ENCODE measurements at places on chromosomes 4 and X.

DNA sequence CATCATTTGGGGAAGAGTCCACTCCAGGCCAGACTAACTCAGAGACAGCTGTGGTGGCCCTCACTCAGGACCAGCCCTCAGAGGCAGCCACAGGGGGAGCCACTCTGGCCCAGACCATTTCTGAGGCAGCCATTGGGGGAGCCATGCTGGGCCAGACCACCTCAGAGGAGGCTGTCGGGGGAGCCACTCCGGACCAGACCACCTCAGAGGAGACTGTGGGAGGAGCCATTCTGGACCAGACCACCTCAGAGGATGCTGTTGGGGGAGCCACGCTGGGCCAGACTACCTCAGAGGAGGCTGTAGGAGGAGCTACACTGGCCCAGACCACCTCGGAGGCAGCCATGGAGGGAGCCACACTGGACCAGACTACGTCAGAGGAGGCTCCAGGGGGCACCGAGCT, 3.3 kb upstream of the ERAS start:
- no peak for DNase-seq

GRCh38 chrX:118420462-118420861, 74.6 kb downstream of the WDR44 start:
- DNase-seq = no peak

DNA sequence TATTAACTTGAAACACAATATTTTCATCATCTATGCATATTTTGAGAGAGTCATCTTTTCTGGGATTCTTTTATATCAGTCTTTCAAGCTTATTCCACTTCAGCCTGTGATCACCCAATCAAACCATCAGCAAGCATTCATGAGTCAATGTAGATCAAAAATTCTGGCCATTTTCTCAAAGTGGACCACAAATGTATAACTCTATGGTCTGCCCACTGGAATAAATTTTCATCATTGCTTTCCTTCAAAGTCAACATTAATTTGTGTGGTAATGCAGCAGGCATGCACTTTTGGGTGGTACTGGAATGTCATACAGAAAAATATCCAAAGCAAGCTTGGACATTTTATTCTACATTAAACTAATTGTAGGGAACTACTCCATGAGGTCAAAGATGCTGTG, 1013.0 kb downstream of the STIM2 start:
- DNase-seq = no peak

DNA sequence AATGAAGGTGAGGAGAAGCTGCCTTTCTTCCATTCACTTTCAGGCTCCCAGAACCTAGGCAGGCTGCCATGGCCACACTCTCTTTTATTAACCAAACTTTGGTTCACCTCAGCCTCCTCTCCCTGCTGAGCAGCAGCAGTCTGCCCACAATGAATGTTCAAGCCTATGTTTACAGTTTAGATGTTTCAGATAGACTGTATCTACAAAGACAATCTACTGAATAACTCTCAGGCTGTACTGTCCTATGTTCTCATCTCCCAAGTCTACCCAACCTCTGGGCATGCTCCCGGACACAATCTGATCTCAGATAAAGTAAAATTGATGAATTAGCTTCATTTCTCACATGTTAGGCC, 59.2 kb upstream of the TMEM164 start:
- DNase-seq = peak; percentile 4

- no peak for DNase-seq
Observed at GRCh38 chrX:70439016-70439415, 5.6 kb upstream of the DLG3 start.

DNA sequence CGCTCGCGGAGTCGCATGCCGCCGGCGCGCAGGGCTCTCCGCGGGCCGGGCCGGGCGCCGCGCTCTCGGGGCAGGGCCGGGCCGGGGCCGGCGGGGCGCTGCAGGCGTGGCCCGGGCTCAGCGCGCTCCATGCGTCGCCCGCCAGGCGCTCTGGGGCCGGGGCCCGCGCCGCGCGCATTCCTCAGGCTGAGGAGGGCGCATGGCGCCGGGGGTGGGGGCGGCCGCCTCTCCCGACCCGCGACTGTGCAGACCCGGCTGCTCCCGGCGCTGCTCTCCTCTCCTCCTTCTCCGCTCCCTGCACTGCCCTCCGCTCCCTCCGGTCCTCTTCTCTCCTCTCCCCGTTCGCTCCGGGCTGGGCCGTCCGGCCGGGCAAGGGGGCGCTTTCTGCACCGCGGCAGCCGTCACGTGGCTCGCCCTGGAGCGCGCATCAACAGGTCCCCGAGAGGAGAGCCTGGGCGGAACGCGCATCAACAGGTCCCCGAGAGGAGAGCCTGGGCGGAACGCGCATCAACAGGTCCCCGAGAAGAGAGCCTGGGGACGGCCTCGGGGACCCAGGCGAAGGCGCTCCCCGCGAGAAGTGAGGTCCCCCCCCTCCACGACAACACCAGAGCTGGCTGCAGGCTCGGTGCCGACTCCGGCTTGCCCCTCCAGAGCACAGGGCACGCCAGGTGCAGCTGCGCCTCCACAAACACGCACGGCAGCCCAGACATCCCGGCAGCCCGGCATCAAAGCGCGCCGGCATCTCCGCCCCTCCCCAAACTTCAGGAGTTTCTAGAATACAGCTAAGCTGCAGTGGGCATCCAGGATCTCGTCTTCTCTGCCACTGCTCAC, 12.9 kb downstream of the PPP2R3B start:
- DNase-seq = no peak

- no peak for DNase-seq
Observed at GRCh38 chrX:45050558-45050957, 150.1 kb downstream of the DIPK2B start.

- DNase-seq = no peak
Observed at GRCh38 chr4:39326468-39326977, 39.6 kb downstream of the RFC1 start.

- no peak for DNase-seq
Observed at GRCh38 chr4:133084421-133084820, 64.7 kb upstream of the PCDH10 start.

DNA sequence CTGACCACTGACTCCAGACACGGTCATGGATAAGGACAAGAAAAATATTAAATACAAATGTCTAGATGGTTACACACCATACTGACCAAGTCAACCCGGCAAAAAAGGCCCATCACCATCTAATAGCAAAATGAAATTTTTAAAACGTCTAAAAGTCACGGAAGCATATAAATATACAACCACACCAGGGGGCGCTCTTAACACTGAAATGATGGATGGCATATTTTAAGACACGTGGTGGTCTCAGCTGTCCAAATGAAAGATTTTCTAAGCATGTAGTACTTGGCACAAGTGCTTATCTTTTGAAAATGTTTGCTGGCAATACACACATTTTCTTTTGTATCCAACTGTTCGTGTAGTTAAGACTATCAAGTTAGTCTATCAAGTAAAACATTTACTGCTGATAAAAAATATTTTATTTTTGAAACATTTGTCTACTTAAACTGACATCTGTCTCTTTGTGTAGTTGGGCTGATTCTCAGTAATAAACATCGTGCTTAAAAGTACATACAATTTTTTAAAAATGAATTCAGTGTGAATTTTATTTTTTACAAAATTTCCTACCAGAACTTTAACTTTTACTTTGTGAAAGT, 64.6 kb downstream of the COX7B2 start:
- DNase-seq = peak; percentile 59

DNA sequence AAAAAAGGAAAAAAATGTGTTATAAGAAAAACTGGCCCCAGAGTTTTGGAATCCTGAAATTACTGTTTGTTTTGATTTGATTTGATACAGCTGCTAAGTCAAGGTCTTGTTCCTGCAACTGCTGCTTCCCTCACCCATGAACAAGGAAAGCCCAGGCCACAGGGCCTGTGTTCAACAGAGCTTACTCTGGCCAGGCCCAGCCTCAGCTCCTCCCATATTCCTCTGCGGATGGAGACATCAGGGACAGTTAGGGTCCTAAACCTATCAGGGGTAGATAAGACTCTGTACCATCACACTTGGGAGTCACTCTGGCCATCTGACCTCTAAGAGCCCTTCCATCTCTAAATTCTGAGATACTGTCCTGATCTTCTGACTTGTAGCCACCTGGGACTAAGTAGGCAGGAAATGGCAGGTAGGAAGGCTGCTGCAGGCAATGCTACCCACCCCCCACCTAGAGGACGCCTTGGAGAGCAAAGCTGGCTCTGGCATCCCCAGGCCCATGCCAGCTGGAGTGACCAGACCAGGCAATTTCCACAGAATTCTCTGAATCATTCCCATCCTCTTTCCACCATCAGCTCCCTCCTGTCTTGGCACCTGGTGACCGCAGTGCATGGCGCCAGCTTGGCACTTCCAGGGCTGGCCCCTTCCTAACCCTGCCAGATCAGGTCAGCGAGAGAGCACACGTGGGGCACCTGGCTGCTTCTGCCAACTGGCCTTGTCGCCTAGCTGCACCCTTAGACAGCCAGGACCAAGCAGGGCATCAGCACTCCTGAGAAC, 58.0 kb upstream of the TMEM33 start:
- peak; percentile 74 for DNase-seq

GRCh38 chr4:110532901-110533589, 57.1 kb downstream of the ENPEP start:
- no peak for DNase-seq

- DNase-seq = no peak
Observed at GRCh38 chr4:27703771-27704170, 843.1 kb downstream of the STIM2 start.

DNA sequence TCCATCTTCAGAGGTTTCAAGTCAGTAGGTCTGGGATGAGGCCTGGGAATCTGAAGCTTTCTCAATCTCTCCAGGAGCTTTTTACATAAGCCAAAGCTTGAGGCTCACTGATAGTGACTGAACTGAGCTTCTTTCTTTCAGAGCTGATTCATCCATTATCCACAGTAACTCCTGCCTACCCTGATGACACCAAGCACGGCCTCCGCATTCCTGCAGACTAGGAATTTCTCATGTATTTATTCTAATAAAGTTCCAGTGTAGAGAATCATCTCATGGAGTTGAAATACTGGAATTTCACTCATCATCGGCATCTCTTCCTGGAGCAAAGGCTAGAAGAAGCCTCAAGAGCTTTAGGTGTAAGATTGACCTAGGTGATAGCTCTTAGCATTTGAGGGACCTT, 12.1 kb upstream of the DCTD start:
- DNase-seq = no peak

- DNase-seq = no peak
Observed at GRCh38 chr4:74975848-74976824, 43.2 kb downstream of the PARM1 start.

GRCh38 chr4:86831262-86832130, 17.7 kb downstream of the SLC10A6 start:
- DNase-seq = no peak

DNA sequence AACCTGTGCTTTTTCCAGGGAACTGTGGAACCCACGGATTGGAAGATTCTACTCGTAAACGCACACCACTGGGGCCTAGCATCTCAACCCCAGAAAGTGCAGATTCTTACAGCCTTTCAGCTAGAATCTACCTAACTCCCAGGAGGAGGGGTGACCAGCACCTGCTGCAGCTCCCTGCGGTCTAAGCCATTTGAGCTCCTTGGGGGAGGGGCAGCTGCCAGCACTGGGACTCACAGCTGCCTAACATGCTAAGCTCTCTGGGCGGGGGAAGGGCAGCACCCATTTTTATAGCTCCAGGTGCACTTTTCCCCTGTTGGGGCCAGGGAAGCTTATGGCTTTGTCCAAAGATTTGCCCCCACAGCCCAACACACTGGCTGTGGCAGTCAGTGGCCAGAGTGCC, 595.7 kb upstream of the EPHA5 start:
- peak; percentile 74 for DNase-seq

DNA sequence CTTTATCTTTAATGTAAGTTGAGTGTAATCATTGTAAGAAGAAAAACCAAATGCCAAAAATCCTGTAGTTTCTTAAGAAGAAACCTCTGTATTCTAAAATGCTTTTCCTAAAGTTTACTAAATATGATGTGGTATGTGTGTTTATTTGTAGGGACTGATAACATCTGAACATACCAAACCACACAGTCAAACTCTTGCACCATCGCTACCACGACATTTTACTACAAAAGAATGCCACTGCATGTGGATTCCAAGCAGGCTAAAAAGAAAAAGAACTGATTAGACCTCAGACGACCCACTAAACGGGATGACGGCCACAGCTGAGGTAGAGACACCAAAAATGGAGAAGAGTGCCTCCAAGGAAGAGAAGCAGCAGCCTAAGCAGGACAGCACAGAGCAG, 46.1 kb downstream of the LAS1L start:
- no peak for DNase-seq

GRCh38 chr4:187006189-187006618, 282.5 kb upstream of the FAT1 start:
- DNase-seq = no peak

GRCh38 chr4:83440148-83440814, 15.3 kb downstream of the HELQ start:
- no peak for DNase-seq

GRCh38 chrX:66815227-66815626, 176.3 kb upstream of the EDA2R start:
- no peak for DNase-seq

DNA sequence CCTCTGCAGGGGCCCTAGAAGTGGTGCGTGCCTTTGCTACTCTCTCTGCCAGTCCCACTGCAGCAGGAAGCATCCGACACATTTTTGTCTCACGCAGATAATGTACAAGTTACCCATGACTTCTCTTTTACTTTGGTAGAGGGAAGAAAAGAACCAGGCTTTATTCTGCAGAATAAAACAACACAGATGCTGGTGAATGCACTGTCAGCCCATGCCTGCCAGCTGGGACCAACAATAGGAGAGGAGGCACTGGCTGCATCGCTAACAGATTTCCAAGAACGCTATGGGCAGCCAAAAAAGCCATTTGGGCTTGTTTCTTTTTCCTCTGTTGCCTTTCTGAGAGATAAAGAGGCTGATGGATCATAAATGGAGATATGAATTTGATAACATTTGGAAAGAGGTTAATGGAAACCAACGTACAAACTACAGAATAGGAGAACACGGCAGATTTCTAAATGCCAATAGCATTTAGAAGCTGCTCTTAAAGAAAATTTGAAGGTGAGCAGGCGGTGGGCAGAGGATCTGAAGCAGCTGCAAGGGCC, 47.5 kb upstream of the IGFBP7 start:
- no peak for DNase-seq

DNA sequence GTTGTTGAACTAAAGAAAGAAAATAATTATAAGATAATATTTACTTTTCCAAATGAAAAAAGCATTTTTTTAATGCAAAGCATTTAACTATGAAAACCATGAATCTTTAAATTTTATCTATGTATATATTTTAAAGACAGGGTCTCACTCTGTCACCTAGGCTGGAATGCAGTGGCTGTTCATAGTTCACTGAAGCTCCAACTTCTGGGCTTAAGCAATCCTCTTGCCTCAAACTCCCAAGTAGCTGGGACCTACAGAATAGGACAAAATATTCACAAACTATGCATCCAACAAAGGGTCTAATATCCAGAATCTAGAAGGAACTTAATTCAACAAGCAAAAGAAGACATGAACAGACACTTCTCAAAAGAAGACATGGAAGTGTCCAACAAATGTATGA, 55.9 kb upstream of the ALB start:
- no peak for DNase-seq

DNA sequence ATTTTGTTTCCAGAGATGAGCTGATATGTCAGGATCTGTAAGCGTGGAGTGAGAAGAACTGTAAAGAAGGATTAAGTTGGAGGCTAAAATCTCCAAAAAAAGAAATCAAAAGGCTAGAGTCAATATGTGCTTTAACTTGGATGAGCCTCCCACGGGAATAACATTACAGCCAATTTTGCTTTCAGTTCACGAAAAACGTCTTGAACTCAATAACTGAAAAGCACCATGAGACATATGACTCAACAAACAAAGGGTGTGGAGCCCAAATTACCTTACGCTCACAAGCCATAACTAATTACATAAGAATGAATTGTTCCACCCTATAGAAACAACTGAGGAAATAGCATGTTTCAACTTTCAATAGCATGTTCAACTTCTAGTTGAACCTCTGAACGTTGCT, 22.3 kb downstream of the TMPRSS11D start:
- no peak for DNase-seq

- DNase-seq = no peak
Observed at GRCh38 chrX:129686422-129686948, 31.7 kb upstream of the APLN start.

All from SK-N-DZ (cell line).